HL-60 (cell line): ENCODE measurements at places on chromosomes 3 and 15.

DNA sequence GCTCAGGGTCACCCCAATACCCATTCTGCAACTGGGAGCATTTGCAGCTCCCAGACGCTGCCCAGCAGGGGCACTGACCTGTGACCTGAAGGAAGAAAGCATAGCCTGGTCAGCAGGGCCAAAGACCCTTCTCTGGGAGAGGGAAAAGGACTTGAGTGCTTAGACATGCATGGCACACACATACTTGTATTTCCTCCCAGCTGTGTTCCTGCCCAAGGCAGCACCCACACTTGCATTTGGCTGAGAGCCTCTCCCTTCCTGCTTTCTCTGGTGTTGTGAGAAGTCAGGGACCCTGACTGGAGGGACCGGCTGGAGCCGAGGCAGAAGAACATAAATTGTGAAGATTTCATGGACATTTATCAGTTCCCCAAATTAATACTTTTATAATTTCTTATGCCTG is 7.2 kb upstream of the LAMB2 start:
- no peak for DNase-seq

DNA sequence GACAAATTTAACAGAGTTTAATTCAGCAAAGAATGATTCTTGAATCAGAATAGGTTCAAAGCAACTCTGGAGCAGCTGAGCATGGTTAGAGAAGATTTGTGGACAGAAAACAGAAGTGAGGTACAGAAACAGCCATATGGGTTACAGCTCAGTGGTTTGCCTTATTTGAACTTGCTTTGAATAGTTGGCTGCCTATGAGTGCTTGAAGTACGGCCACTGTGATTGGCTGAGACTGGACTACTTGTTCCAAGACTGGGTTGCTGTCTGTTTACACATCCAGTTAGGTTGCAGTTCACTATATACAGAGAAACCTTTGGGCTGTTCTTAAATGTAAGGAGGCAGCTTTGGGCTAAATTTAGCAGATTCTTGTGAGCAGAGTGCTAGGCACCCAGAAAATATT is 79.4 kb upstream of the CADPS start:
- no peak for DNase-seq

DNA sequence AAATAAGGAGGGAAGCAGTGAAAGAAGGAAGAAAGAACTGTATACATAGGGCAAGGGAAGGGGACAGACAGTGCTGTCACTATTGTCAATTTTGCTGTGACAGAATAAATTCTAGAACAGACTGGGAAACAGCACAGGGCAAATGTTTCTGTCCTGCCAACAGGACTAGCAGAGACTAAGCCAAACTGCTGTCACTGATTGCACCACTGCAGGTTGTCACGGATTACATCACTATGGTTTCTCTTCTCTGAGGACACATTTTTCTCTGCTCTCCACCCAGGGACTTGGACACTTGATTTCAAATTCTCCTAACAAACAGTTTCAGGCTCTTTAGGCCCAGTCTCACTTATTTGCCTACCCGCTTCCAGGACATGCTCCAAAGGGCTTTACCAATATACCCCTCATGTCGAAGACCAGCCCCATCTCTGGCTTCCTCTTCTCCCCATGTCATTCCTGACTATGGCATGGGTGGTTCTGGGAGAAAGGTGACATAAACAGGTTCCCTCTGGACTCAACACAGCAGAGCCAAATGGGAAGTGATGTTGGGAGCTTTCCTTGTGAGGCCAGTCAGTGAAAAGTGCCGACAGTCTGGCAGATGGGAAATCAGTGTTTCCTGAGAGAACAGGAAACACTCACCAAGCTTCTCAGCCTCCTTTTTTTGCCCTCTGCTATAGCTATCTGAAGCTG is 70.2 kb upstream of the ST3GAL6 start:
- DNase-seq = peak; percentile 7

- no peak for DNase-seq
Measured at GRCh38 chr3:76138921-76139320, 353.6 kb upstream of the ZNF717 start.

GRCh38 chr15:92687195-92687602 is 31.6 kb upstream of the FAM174B start:
- DNase-seq = no peak

GRCh38 chr3:52446631-52447511 is 2.0 kb upstream of the SEMA3G start:
- DNase-seq = peak; percentile 71

DNA sequence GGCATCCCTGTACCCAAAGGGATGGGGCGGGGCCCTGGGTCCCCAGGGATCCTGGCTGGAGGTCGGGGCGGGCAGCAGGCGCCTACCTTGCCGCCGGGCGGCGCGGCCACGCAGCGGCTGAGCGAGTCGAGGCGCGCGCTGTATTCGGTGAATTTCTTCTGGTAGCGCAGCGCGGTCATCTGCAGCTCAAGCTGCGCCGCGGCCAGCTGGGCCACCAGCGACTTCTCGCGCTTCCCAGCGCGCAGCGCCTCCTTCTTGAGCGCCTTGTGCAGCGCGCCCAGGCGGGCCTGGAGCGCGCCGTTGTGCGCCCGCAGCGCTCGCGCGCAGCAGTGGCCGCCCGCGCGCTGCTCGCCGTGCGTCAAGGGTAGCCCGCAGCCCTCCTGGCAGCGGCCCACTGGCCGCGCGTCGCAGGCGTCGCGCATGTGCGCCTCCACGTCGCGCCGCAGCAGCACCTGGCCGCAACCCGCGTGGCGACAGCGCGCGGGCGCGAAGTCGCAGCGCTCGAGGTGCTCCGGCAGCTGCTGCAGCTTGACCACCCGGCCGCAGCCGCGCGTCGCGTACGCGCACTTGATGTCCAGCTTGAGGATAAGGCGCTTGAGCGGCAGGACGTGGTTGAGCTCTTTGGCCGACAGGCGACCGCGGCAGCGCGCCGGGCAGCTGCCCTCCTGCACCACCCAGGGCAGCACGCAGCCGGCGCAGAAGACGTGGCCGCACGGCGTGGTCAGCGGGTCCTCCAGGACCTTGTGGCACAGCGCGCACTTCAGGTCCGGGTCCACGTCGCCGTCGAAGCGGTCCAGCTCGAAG is 522 bp downstream of the PDZRN3 start:
- DNase-seq = no peak

- no peak for DNase-seq
Measured at GRCh38 chr3:8603115-8603710, 41.4 kb downstream of the SSUH2 start.

DNA sequence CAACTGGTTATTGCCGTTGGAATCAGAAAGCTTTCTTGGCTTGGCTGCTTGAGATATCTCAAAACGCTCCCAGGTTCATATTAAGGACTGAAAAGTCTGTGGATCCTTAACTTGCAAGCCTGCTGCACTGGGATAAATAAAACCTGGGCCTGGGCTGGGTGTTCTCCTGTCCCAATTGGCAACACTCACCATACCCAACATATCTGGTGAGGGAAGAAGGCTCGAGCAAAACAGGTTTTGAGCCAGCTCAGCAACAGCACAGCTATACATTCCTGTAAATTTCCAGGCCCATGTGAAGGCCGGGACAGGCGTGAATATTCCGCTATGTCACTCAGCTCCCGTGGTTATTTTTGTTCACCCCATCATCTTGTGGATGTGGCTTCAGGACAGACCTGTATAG is 169.0 kb upstream of the BCL6 start:
- no peak for DNase-seq

DNA sequence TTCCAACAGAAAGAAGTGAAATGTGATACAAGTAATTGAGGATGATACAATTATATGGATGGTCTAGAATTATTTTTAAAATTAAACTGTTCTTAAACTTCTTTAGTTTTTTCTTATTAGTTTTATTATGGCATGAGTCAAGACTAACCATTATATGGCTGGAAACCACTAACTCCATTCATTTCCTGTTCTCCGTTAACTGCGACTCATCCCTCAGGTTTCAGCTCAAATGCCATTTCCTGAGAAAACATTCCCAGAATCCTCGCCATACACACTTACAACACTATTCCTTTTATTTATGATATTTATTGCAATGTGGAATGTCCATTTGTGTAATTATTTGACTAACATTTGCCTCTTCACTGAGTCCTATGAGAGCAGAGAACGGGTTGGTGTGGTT is 394.1 kb downstream of the SOX2 start:
- DNase-seq = no peak

GRCh38 chr3:35723480-35724097 is 84.3 kb downstream of the ARPP21 start:
- DNase-seq = no peak

- no peak for DNase-seq
Measured at GRCh38 chr3:124557433-124558232, 172.6 kb upstream of the UMPS start.

DNA sequence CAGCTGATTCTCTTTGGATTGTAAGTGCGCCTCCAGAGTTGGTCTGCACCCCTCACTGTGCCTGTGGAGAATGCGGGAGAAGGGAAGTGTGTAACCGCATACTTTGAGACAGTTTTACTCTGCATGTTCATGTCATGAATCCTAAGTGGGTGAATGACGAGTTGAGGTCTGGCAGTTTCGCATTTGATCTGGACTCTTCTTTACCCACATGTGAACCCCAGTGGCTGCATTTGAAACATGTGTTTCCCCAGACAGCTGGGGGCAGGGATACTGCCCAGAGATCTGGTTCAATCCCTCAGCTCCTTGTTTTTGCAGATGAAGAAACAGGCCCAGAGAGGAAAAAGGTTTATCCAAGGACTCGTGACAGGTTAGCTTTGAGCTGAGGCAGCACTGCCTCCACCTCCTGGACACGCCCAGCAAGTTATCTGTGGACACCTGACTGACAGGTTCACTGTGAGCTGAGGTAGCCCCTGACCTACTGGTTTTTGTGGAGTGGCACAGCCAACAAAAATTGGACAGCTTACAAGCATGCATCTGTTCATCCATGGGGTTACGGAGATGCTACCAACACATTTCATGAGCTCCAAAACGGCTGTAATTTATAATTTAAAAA is 207.3 kb downstream of the XXYLT1 start:
- DNase-seq = no peak

DNA sequence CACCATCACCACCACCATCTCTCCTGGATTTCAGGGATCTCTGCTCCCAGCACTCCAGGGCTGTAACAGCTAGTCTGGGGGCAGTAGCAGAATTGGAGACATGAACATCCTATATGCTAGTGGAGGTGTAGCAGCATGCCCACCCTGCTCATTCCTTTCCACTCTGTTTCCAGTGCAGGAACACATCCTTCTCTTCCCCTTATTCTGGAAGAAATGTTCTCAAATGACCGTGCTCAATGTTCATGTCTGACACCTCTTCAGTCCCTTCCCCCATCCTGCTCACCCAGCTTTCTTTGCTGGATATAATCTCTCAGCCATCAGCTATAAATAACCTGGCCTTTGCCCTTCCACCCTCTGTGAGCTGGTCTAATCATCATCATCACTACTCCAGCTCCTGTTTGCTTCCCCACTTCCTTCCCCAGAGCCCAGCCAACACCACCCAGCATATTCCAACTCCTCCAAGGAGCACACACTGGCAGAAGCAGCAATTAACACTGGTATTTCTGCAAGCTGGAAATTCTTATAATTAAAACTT is 31.1 kb downstream of the DCLK3 start:
- DNase-seq = no peak

GRCh38 chr15:43518197-43518761 is 871 bp downstream of the MAP1A start:
- peak; percentile 12 for DNase-seq

- no peak for DNase-seq
Measured at GRCh38 chr15:37009288-37009687, 91.1 kb downstream of the MEIS2 start.

DNA sequence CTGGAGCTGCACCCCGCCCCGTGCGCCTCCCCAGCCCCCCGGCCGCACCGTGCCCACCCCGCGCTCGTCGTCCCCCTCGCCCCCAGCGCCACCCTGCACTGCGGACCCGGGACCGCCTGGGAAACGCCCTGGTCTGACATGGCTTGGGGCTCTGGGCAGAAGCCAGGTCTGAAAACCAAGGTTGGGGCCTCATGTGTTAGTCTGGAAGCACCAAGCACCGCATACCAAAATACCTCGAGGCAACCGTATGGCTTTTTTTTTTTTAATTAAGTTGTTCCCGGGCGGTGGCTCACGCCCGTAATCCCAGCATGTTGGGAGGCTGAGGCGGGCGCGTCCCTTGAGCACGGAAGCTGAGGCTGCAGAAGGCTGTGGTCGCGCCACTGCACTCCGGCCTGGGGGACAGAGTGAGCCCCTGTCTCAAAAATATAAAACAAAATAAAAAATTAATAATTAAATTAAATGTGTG is 91.5 kb upstream of the CHD2 start:
- DNase-seq = no peak

- DNase-seq = no peak
Measured at GRCh38 chr3:111857474-111857873, 1.6 kb upstream of the PHLDB2 start.

DNA sequence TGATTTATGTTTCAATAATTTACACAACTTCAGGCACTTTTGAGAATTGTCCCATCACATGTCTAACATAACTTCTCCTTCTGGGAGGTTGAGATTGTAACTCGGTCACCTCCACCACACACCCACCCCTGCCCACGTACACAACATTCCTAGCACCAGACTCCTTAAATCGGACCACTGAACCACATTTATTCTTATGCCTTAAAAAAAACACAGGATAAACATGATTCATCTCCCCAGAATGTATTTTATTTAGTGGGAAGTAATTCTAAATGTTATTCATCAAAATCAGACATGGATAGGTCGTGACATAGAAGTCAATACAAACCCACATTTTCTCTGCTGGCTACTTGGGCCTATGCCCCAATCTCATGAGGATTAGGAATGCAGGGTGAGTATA is 3.0 kb downstream of the SNTN start:
- no peak for DNase-seq

GRCh38 chr3:7696320-7696719 is 805.3 kb upstream of the LMCD1 start:
- DNase-seq = no peak

GRCh38 chr15:61083081-61083787 is 145.9 kb downstream of the RORA start:
- DNase-seq = no peak
